Iris pigment epithelial cell (primary cell): ENCODE measurements at places on chromosomes 11 and 22.
A peak's percentile ranks its signal among the peaks of the same experiment; 100 is the strongest.

- DNase-seq = no peak
These were observed 10.1 kb downstream of the MRPL16 start for GRCh38 chr11:59800390-59801025.

GRCh38 chr11:1150769-1151365, 6.9 kb upstream of the MUC5AC start:
- peak; percentile 55 for DNase-seq

GRCh38 chr11:12671370-12671769, 2.9 kb upstream of the TEAD1 start:
- DNase-seq = peak; percentile 6

DNA sequence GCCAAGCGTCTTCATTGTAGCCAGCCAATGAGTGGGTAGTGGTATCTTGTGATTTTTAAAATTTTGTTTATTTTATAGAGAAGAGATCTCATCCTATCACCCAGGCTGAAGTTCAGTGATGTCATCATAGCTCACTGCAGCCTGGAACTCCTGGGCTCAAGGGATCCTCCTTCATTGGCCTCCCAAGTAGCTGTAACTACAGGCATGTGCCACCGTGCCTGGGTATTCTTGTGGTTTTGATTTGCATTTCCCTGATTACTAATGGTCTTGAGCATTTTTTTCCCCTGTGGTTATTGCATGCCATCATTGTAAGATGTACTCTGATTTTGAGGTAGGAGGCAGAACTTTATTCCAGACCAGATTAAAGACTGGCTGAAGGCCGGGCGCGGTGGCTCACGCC, 2.4 kb upstream of the DENND6B start:
- DNase-seq = peak; percentile 52

GRCh38 chr11:78715639-78716311, 141.1 kb upstream of the NARS2 start:
- peak; percentile 66 for DNase-seq

GRCh38 chr22:50086526-50086925, 1.3 kb upstream of the MLC1 start:
- peak; percentile 62 for DNase-seq

- DNase-seq = no peak
These were observed 301.7 kb downstream of the BRD1 start for GRCh38 chr22:49525801-49526535.
